ELF-1 (cell line): ENCODE measurements at places on chromosomes 16 and 17.

DNA sequence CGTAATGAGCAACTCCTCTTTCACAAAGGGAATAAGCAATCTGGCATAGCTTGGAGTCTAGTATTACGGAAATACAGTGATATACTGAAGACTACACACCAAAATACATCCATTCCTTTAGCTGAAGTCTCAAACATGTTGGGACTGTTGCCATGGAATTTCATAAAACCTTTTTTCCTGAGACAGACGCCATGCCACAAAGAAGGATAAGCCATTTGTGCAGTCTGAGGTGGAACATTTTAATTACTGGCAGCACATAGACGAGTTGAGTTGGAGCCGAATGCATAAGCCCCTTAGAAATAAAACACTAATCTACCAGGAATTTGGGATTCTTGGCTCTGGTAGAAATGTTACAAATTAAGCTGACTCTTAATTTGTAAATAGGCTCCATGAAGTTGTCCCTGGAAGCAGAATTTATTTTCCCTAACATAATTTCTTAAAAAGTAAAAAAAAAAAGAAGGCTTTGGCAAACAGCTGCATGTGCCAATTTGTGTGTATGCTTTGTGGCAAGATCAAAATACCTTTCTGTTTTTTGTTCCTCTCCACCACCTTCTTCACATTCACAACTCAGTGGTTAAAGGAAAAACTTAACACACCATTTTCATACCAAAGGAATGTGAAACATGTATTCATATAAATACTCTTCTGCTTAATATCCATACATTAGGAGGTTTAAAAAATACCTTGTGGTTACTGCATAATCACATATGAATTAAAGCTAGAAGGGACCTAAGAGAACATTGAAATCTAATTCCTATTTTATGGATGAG is 25.5 kb downstream of the GRB7 start:
- no peak for DNase-seq

DNA sequence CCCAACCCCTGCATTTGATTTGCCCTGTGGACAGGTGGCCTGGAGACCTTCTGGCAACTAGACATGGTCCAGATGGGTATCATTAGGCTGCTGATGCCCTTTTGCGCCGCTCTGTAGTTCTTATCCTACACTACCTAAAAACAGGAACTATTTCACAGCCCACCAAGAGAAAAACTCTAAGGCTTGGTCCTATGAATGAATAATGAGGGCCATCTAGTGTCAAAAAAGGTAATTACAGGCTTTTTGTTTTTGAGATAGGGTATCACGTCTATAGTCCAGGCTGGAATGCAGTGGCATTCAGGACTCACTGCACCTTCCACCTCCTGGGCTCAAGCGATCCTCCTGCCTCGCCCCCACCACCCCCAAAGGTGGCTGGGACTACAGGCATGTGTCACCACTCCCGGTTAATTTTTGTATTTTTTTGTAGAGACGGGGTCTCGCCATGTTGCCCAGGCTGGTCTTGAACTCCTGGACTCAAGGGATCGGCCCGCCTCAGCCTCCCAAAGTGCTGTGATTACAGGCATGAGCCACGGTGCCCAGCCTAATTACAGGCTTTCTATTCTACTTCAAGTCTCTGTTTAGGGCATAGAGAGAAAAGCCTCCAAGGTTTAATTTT is 20.9 kb downstream of the COIL start:
- DNase-seq = peak; percentile 61

GRCh38 chr17:57706761-57707160 is 38.3 kb downstream of the CCDC182 start:
- DNase-seq = no peak

DNA sequence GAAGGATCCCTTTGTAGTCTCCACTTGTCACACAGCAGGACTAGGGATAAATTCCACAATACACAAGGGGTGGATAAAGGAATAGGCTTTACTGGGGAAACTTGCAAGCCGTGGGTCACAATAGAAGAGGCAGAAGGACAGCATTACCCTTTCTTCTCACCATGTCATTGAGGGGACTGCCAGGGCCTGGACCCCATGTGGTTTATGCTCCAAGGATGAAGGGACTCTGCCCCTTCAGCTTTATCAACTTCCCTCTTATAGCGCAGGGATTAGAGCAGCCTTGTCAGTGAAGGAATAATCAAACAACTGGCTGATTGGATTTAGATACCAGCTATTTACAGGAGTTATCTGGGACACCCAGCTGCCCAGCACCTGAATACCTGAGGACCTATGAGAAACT is 89.8 kb downstream of the HS3ST2 start:
- no peak for DNase-seq

DNA sequence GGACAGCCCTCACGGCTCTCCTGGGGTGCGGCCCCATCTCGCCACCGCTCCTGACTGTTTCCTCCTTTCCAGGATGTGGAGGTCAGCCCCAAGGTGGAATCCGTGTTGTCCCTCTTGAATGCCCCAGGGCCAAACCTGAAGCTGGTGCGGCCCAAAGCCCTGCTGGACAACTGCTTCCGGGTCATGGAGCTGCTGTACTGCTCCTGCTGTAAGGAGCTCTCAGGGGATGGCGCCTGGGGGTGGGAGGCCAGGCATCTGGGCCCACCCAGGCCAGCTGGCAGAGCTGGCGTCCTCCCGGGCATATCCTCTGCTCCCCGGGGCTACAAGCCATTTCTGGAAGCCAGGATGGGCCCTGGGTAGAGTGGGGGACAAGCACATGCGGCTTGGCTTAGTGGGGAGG is 13.2 kb downstream of the IL34 start:
- no peak for DNase-seq

GRCh38 chr16:87032554-87032953 is 284.6 kb downstream of the C16orf95 start:
- no peak for DNase-seq

DNA sequence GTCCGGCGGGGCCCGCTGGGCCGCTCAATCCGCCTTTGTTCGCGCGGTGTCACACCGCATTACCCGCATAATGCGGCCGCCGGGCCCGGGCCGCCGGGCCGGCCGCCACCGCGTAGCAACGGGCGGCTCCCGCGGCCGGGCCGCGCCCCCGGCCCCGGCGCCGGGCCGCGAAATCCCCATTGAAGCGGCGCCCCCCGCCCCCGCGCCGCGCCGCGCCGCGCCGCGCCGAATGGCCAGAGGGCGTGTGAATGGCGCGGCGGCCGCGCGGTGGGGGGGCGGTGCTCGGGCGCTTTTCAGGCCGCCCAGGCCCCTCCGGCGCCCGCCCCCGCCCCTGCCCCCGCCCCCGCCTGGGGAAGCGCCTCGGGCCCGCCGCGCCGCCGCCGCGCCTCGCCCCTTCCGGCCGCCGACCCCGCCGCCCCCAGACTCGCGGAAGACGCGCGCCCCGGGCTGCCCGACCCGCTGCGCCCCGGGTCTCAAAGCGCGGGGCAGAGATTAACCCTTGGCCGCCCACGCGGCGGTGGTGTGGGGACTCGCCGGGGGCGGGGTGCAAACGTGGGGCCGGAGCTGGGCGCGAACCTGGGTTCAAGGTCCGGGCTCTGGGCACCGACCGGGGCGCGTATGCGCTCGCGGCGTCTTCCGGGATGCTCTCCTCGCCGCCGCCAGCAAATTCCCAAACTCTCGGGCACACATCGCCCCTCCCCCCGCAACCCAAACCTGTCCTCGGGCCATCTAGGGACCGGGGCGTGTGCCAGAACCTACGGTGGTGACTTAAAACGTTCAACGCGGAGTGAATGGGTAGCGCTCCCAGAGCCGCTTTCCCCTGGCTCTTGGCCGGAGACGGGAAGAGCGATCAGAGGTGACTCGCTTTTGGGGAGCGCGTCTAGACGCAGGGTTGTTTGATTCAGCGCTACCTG is 46.7 kb downstream of the WNT3 start:
- DNase-seq = peak; percentile 95

- no peak for DNase-seq
Observed at GRCh38 chr17:52828621-52829020, 670.1 kb upstream of the CA10 start.

DNA sequence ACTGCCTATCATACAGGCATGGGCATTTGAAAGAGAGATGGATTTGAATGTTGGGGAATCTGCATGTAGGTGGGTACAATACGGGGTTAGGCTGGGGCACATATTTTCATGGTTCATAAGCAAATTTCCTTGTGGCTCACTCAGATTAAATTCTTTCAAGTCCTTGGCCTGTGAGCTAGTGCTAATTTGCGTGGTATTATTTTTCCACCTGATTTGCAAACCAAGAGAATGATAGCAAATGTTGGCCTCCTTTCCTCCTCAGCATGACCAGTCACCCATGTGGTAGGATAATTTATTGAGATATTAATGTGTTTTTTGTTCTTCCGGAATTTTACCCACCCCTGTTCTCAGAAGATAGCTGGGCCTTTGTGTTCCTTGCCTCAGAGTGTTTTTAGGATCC is 22.9 kb downstream of the FAM20A start:
- no peak for DNase-seq

- no peak for DNase-seq
Observed at GRCh38 chr17:29251184-29251583, 4.5 kb downstream of the CRYBA1 start.

DNA sequence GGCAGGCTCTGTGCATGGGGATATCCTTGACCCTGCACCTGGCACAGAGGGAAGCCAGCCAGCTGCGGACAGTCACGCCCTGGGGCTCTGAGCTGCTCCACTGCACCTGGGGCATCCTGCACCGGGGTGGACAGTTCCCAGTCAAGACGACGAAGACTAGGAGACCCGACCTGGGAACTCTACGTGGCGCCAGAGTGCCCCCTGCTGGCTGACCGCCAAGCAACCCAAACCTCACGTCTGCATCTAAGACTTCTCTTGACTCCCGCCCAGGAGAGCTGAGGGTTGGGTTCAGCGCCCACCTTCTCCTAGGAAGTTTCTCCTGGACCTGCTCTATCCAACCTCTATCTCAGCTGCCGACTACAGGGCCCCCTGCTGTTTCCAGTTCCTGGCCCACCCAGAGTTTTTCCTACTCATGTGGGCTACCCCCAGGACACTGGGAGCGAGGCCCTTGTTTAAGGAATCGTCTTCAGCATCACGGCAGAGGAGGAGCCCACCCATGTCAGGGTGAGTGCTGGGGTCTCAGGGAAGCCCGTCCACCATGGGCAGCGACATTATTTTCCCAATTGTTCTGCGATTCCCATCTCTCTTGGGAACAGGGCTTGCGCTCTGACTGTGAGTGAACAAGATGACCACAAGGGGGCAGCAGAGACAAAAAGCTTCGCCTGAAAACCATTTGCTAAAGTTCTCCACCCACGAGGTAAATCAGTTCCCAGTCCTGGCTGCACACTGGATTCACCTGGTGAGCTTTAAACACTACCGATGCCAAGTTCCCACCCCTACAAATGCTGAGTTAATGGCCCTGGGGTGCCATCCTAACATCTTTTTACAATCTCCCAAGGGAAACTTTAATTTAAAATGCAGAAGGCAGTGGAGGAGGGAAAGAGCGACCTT is 29.3 kb downstream of the TLE7 start:
- peak; percentile 87 for DNase-seq

DNA sequence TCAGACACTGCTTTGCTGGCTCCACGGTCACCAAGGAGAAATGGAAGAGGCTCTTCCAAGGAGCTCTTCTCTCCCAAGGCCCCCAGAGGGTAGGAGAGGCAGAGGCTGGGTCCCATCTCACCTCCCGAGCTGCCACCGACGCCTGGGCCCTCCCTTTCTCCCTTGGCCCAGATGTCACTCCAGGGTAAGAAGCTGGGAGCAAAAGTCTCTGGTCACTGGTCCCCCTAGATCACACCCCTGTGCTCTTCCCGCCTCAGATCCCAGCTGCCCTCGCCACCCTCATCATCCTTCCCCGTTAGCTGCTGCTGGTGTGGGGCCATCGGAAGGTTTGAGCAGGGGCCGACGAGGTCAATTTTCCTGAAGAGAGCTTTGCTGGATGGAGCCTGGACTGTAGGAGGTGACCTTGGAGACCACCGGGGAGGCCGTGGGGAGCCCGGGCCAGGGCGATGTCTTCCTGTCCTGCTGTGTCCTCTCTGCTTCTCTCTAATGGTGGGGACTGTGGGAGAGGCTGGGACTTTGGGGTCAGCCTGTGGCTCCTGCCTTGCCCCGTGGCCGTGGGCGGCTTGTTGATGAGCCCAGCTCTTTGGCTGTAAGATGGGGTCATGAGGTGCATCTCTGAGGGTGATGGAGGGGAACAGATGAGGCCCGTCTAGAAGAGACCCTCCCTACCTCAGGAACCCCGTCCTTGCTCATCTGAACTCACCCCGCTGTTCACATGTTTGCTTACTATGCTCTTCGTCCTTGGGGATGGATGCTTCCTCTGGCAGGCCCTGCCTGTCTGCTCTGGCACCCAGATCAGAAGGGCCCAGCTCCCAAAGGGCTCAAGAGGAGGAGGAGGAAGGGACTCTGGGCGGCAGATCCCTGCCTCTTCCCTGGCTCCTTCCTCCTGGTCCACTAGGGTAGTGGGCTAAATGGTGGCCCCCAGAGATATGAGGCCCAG is 11.4 kb upstream of the RHBDF2 start:
- no peak for DNase-seq

DNA sequence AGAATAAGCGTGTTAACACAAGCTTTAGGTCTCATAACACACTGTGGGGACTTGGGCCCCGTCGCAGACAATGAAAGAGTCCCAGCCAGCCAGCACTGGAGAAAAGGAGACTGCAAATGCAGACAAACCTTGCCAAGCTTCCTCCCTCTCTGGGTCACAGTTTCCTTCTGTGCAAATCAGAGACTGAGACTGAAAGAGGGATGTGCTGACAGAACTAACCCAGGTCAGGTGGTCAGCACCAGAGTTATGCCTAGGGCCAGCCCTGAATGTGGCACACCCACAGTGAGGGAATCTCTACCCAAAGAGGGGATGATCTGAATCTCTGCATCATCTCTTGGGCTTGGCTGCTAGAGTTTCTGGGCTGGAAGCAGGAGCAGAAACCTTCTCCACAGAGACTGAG is 282.3 kb upstream of the CCL2 start:
- no peak for DNase-seq

- no peak for DNase-seq
Observed at GRCh38 chr17:3015890-3016289, 47.5 kb downstream of the OR1D5 start.

- no peak for DNase-seq
Observed at GRCh38 chr16:89605186-89605970, 8.1 kb upstream of the DPEP1 start.

DNA sequence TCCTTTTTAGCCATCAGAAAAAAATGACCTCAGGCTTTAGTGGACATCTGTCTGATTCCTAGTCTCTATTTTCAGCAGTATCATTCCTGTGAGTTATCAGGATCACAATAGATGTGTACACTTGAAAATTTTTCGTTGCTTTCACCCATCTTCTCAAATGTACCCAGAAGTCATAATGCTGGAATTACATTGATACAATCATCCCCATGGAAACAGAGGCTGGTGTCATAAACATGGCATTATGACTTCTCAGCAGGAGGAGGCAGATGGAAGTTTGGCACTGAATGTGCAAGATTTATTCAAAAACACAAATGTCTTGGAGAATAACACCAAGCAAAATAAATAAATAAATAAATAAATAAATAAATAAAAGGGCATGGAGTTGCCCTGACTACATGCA is 292.5 kb downstream of the PHKB start:
- no peak for DNase-seq

GRCh38 chr16:51839727-51840462 is 688.8 kb upstream of the SALL1 start:
- peak; percentile 18 for DNase-seq
